ENCODE measurements at places on chromosomes 16 and 17. TPM values are rescaled to one million over a fixed set of nuclear protein-coding genes. Genes with fewer than 3 reads are reported as not detected.
A peak's percentile ranks its signal among the peaks of the same experiment; 100 is the strongest.

GRCh38 chr16:15422222-15422621 lies 12.2 kb upstream of the BMERB1 start:
- DNase-seq: no peak

GRCh38 chr16:58459344-58460218 lies 40.4 kb upstream of the NDRG4 start:
- no peak for DNase-seq

- DNase-seq: no peak
These were observed 95.2 kb downstream of the CCDC182 start for GRCh38 chr17:57649731-57650484.

DNA sequence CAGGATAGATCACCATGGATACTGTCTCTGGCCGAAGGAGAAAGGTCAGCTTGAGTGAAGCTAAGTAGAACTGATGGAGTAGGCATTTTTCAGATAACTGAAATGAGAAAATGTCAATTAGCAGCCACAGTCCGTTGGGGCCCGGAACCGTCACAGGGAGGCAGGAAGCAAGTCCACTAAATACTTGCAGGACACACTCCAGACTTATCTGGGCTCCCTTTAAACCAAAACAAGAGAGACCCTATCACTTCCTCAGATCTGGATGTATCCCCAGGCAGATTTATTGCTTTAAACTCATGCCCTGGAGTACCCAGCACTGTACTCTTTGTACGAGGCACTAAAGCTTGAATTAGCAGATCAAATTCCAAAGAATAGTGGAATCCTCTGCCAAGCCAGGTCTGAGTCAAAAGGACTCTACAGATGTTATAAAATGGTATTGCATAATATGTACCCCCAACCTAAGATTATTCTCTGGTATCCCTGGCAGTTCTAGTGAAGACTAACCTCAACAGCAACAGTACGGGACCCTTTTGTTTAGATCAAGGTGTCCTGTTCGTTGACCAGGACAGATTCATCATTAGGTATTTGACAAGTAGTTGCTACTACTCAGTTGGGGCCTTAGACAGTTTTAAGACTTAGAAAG lies 8.1 kb downstream of the ZP2 start:
- no peak for DNase-seq

DNA sequence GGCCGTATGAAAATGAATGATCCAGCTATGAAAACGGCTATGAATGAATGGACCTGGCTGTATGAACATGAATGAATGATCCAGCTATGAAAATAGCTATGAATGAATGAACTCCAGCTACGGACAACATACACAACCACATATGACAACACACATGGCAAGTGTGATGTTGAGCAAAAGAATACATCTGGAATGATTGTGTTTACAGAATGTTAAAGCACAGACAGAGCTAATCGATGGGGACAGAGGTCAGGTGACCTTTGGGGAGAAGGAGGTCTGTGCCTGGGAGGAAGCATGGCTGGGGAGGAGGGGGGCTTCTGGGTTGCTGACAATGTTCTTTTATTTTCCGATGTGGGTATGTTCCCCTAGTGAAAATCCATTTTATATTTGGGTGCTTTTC lies 174.0 kb upstream of the WSCD1 start:
- DNase-seq: no peak

DNA sequence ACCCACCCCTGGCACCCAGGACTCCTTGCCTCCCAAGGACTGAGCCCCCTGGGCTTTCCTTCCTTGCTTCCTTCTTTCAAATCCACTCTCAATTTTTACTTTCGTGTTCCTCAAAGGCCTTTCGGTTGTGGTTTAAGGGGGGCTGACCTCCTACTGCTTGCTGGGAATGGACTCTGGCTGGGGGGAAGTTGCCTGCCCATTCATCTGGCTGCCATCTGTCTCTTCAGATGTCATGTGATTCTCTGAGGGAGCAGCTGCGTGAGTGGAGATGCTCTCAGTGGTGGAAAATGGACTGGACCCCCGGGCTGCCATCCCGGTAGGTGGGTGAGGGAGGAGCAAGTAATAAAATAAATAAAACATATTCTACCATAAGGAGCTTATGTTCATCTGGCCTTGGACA lies 93.8 kb upstream of the RPRML start:
- DNase-seq: peak; percentile 23

DNA sequence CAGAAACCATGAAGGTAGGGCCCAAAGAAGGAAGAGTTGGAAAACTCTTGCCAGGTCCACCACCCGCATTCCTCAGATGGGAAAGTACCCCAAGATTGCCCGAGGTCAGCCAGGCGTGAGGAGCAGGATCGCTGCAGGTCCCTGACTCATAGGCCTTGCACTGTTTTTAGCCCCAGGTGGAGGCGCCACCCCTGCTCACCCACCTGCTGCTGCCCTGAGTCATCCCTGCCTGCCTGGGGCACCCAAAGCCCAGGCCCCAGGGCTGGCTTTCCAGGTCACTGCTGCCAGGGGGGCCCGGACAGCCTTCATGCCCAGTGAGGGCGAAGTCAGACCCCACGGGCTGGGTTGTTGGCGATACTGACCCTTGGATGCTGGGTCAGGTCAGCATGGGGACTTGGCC lies 100.9 kb downstream of the AMFR start:
- DNase-seq: no peak

DNA sequence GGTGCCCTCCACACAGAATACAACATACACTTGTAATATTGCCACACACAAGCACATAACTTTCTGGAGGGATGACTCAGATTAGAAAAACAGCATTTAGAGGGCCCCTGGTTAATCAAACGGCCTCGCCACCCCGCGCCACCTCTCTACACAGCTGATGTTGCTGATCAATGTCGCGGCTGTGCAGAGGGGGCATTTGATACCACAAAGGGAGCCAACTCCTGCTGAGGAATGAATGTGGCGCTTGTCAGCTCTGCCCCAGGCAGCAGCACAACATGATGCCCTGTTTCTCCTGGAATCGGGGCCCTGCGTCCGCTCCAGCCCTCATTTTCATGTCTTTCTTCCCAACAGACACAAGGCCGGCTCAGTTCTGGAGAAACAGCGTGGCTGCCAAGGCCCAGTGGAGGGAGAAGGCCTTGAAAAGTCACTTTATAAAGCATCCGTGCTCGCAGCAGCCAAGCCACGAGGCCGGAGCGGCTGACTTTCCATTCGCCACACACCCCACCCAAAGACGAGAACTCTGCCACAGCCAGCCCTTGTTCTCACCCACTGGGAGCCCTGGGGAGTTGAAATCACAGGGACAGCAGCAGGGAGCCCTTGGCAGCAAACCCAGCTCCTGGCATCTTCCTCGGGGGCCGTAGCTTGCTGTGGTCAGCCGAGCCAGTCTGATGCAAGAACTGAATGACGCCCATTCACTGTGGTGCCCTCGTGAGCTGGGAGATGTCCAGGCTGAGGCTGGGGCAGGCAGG lies 65.6 kb downstream of the XYLT1 start:
- peak; percentile 20 for DNase-seq

GRCh38 chr17:76631821-76632565 lies 11.6 kb downstream of the ST6GALNAC1 start:
- no peak for DNase-seq

GRCh38 chr16:27676839-27677238 lies 126.9 kb downstream of the KATNIP start:
- DNase-seq: no peak

DNA sequence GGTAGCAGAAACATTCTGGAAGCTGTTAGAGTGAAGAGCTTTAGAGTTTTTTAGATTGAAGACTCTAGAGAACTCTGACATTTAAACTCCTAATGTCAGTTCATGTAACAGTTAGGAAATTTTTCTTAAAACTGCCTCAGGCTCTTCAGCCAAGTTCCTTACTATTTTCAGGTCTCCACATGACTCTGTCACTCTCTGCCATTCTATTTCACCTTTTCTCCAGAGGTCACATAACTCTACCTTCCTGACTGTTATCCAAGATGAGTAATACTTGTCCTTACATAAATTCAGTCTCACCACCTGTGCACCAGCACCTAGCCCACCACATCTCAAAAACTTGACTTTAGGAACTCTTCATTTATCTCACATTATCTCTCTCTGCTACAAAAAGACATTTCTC lies 347.1 kb upstream of the CA10 start:
- DNase-seq: no peak

- no peak for DNase-seq
These were observed 6.3 kb downstream of the HSBP1 start for GRCh38 chr16:83813823-83814658.

DNA sequence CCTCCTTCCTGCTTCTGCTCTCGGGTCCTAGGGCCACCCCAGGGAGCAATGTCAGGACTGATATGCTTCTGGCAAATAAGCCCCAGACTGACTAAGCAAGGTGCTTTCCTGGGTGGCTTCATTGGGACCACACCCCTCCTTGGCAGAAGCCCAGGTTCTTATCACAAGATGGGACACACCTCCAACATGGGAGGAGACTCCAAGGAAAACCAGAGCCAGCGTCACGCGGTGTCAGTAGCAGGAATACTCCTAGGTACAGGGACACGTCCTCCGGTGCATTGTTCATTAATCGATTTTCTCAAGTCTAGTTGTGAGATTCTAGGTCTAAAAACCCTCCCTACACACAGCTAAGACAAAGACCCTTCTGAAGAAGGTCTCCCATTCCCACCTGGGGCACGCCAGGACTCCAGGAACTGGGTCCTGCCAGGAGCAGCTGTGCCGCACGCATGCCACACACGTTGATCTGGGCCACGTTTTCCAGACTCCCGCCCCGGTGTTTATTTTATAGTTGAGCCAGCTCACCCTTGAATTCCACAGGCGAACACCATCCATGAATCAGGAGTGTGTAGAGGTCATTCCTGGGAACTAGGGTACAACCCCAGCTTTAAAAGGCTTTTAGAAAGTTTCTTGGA lies 30.8 kb downstream of the FA2H start:
- peak; percentile 96 for DNase-seq

- DNase-seq: no peak
These were observed 45.1 kb downstream of the AHSP start for GRCh38 chr16:31572821-31573220.

DNA sequence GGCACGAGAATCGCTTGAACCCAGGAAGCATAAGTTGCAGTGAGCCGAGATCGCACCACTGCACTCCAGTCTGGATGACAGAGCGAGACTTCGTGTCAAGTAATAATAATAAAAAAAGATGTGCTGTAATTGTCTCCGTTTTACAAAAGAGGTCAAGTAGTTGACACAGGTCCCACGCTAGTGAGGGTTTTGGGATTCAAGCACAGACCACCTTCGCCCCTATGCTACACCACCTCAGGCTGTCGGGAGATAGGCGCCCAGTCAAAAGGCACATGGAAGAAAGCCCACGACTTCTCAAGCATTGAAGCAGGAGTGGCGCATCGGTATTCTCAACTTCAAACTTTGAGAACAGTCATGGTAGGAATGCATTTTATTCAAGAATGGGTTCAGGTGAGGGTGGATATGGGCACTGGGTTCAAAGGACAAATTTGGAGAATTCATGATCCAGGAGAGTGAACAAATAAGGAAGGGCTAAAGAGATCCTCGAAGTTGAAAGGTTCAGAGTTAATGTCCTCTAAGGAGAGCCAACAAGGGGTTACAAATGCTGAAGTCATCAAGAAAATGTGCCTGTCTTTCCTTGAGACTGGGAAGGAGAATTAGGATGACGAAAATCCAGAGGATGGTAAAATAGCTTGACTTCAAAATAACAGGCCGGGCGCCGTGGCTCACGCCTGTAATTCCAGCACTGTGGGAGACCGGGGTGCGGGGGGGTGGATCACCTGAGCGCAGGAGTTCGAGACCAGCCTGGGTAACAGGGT lies 1.4 kb upstream of the AMZ2 start:
- no peak for DNase-seq

GRCh38 chr16:68367440-68367839 lies 56.6 kb downstream of the PRMT7 start:
- no peak for DNase-seq

DNA sequence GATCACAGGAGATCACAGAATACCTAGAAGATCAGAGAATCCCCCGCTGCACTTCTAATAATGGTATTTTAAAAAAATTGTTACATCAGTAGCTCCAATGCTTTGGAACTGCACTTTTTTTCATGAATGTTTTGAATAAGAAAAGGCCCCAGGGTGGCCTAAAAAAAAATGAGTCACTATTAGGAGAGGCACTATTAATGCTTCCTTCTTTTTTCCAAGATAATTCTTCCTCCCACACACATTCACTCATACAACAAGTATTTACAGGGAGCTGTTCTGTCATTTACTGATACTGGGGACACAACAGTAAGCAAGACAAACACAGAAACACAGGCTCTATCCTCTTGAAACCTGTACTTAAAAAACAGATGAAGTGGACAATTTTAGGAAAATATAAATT lies 675 bp upstream of the PDZD9 start:
- no peak for DNase-seq

GRCh38 chr17:8843344-8843743 lies 24.1 kb downstream of the PIK3R6 start:
- DNase-seq: no peak

The DPEP3 gene
- total RNA-seq: not detected

The ALOX15 gene
- total RNA-seq: 0.49 TPM

The CLDN7 gene
- total RNA-seq: 248 TPM

The FOXC2 gene
- 0.92 TPM for total RNA-seq

The ODAD4 gene
- 1.6 TPM for total RNA-seq

The TSPOAP1 gene
- 30.2 TPM for total RNA-seq

The VPS4A gene
- 29.8 TPM for total RNA-seq

Data from mucosa of gallbladder (tissue), 1 donor.